Stimulated activated CD4-positive, alpha-beta T cell treated with anti-CD3 and anti-CD28 coated beads, Interleukin-1b, Interleukin-23, amount 100 ng/mL, for 4 hours (primary cell): ENCODE measurements at places on chromosomes 5 and 9.

GRCh38 chr9:25733336-25733982 is 55.2 kb upstream of the TUSC1 start:
- DNase-seq = no peak

GRCh38 chr9:130426883-130427282 is 17.9 kb upstream of the ASS1 start:
- no peak for DNase-seq

- no peak for DNase-seq
Measured at GRCh38 chr5:156051972-156052371, 275.0 kb upstream of the SGCD start.

DNA sequence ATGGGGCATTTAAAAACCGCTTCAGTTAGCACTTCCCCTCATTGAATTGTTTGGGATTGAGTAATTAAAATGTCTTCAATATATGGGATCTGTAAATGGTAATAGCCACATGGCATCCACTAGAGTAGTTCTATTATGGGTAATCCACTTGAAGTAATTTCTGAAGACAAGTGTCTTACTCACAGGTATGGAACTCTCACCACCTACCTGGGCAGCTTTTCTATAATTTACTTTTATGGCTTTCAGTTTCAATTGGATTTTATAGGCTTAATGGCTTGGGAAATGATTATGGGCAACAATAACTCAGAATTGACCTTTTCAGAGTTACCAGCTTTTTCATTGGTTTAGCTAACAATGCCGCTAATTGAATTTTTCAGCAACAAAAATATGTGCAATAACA is 597.9 kb downstream of the PTPRD start:
- DNase-seq = no peak

DNA sequence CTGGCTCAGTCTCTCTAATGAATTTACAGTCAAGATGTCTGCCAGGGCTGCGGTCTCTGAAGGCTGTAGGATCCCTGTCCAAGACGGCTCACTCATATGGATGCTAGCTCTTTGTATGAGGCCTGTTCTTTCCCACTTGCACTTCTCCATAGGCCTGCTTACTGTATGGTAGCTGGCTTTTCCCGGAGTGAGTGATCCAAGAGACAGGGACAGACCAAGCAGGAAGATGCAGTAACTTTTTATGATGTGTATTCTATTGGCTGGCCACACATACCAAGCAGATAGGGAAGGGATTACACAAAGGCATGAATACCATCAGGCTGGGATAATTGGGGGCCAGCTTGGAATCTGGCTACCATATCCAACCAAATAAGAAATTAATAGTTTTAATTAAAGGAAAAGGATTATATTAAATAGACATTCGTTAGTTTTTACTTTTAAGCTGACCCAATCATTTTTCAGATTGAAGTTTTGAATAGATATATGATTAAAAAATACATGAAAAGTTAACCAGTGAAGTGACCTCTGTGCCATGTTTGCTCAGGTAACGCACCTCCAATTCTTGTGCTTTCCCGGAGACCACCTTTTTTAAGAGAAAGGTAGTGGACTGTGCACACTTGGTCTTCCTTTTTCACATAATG is 20.6 kb downstream of the NSD1 start:
- no peak for DNase-seq

GRCh38 chr5:174409070-174409469 is 315.3 kb upstream of the MSX2 start:
- DNase-seq = no peak

- no peak for DNase-seq
Measured at GRCh38 chr5:138807182-138807581, 54.0 kb downstream of the CTNNA1 start.

GRCh38 chr5:116557669-116558271 is 16.9 kb downstream of the SEMA6A start:
- no peak for DNase-seq

GRCh38 chr5:63931836-63932235 is 30.4 kb downstream of the HTR1A start:
- DNase-seq = no peak

GRCh38 chr9:38434853-38435252 is 10.6 kb upstream of the IGFBPL1 start:
- no peak for DNase-seq

DNA sequence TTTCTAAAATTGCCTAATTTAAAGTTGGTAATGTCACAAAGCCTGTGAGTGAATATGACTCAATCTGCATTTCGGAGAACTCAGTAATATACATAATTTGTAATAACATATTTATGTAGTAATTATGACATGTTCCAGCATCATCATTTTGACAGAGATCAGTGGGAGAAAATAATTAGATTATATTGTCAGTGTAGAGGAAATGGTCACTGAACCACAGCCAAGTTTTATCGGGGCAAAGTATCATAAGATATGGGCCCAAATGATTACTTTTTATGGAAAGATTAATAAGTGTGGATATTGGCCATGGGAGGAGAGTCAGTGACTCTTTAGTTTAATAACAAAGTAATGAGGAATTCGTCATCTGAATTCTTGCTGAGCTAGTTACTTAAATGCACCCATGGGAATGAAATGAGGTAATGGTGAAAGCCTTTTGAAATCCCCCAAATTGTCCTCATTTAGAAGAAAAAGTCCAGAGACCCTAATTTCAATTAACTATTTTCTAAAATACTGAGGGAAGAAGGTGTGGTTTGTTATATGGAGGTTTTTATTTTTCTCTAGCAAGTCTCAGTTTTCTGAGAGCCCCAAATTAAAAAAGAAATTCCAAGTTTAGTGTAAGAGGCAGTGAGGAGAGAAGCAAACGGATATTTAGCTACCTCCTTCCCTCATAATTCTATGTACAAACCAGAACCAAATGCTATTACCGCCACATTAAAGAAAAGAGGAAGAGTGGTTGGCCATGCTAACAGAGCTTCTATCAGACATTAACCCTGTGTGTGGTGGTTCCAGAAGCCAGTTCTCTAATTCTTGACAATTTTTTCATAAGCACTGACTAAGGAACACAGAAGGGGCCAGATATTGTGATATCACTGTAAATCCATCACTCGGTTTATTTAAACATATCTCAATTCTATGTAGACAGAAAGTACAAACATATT is 37.7 kb upstream of the MRPS30 start:
- no peak for DNase-seq

DNA sequence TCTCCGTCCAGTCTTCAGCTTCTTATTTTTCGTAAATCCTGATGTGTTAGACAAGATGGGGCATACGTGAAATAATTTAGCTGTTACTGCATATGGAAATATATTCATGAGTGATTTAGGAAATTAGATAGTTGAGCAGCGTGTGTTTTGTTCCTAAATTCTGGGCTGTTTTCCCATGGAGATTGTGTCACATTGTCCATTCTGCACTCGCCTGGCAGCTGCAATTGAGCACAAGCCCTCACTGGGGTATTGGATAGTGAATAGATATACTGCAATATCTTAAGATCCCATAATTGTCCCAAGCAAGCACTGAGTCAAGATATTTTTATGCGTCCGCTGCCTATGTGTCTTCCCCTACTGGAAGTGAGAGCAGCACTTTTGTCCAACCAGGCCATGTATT is 1027.1 kb upstream of the WWC1 start:
- DNase-seq = no peak

DNA sequence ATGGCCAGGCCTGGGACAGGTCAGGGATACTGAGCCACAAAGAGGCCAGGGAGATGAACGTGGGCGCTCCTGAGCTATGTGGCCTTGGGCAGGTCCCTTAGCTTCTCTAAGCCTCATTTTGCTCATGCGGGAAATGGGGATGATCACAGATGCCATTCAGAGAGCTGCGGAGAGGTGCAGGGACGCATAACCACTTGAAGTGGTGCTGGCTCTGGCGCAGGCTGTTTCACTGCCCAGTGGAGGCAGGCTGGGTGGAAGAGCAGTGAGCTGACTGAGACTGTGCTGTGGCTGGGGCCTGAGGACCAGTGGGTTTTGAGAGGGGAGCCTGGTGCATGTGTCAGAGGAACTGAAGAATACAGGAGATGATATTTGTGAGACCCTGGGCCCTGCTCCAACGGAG is 18.4 kb downstream of the CXXC5 start:
- DNase-seq = no peak

- DNase-seq = no peak
Measured at GRCh38 chr5:56601641-56602071, 213.7 kb upstream of the MAP3K1 start.

GRCh38 chr9:112905084-112905483 is 14.4 kb upstream of the SLC46A2 start:
- no peak for DNase-seq

- DNase-seq = no peak
Measured at GRCh38 chr9:110443866-110444220, 106.2 kb upstream of the TXNDC8 start.

DNA sequence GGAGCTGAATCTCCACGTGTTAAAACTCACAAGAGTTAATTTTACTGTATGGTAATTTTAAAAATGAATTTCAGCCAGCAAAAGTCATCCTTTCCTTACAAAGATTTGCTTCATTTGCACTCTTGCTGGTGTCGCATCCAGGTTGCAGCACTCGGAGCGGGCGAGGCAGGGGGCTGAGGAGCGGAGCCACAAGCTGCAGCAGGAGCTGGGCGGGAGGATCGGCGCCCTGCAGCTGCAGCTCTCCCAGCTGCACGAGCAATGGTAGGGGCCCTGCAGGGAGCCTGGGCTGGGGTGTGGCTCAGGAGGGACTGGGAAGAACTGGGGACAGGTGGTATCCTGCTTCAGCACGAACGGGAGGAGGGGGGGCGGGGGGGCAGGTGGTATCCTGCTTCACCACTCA is 27.1 kb downstream of the HNRNPH1 start:
- DNase-seq = no peak

DNA sequence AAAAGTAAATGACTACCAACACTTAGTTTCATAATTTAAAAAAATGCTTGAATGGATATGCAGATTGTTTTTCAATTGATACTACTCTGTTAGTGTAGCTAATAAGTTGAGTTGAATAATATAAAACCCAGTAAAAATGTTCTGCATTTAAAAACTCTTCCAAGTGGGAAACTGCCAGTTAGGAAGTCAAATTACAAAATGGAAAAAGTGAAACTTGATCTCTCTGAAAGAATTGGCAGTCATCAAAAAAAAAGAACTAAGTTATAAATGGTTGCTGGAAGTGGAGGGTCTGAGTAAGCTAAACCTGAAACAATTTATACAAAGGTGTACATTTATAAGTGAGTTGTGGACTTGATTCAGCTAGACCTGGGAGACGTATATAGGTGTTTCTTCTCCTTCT is 52.4 kb downstream of the VCAN start:
- DNase-seq = no peak

GRCh38 chr9:21295992-21296391 is 9.1 kb downstream of the IFNA5 start:
- no peak for DNase-seq

- no peak for DNase-seq
Measured at GRCh38 chr5:129425031-129425430, 35.1 kb upstream of the ADAMTS19 start.

- DNase-seq = no peak
Measured at GRCh38 chr9:127018935-127019334, 103.5 kb downstream of the ANGPTL2 start.

DNA sequence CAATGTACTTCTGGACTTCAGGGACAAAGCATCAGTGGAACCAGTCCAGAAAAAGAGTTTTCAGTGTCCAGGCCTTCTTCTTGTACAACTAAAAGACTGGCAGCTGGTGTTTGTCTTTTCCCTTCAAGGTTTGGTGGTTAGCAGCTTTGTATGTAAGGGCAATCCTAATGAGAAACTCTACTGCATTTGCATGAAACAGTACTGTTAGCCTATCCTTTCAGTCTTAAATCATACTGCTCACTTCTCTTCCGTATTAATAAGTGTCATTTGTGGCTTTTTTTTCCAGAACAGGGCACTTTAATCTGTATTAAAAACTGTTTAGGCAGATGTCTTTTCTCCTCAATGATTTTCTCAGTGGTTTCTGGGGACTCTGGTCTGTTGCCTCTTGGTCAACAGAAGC is 48.9 kb downstream of the FAM174A start:
- DNase-seq = no peak

GRCh38 chr5:112196584-112196983 is 222.5 kb downstream of the EPB41L4A start:
- no peak for DNase-seq

DNA sequence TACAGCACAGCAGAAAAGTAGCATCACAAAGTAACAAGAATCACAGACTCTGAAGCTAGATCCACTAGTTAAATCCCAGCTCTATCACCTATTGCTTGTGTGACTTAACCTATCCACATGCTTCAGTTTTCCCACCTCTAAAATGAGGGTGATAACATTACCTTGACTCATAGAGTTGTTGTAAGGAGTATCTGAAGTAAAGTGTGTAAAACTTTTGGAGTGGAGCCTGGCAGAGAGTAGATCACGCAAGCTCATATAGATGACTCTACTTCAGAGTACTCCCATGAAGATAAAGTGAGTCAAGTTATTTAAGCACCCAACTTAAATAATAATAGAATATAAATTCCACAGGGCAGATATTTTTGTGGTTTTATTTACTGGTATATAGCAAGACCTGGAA is 94.5 kb upstream of the FER start:
- no peak for DNase-seq

- no peak for DNase-seq
Measured at GRCh38 chr5:123673107-123673506, 161.1 kb downstream of the CSNK1G3 start.

- no peak for DNase-seq
Measured at GRCh38 chr9:123718188-123718587, 211.7 kb downstream of the DENND1A start.

- peak; percentile 78 for DNase-seq
Measured at GRCh38 chr9:137067860-137068538, 2.4 kb downstream of the SAPCD2 start.

DNA sequence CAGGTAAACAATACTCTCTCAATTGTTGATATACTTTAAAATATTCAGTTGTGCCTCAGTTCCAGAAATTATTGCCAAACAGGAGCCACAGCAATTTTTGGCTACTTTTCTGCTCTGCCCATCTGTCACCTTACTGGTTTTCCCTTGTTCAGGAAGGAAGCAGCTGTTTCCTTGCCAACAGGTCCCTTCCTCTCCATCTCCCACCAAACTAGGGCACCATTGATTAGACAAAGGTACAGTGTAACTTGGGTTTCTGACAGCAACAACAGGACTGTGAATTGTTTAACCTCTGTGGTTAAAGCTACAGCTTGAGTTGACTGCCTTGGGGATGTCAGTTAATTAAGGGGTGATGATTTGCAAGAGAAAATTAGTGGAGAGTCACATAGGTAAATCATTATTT is 76.9 kb downstream of the PIP5K1B start:
- DNase-seq = no peak

DNA sequence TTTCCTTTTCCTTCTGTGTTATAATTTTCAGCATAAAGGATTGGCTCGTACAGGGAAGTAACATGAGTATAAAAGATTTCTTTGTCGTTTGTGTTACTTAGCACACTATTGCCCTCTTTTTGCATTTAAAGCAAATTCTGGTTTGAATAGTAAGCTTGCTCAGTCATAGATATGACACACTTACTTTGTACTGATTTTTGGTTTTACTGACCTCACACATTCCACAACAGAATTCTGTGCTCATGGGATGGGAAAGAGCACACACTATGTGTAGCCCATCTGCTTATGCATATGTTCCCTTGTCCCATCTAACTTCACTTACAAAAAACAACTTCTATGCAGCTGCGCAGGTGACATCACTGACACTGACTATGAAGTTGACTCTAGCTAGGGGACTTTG is 111.9 kb upstream of the MTAP start:
- no peak for DNase-seq
